ENCODE measurements at places on chromosomes 11 and 22.

DNA sequence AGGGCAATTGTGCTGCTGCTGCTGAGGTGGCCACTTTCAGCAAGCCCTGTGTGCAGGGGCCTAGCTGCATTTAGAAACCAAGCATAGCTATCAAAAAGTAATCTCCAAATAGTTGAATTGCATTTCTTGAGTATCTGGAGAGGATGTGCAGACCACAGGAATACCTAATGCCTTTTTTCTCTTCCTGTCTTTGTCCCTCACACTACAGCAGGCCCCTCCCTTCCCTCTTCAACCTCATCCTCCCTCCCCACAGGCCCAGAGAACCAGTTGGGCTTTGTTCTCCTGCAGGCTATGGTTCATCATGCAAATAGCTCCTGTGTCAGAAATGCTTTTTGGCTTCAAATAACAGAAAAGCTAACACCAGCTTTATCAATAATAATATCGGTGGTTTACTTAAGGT lies 47.7 kb downstream of the DKK3 start:
- DNase-seq = no peak

DNA sequence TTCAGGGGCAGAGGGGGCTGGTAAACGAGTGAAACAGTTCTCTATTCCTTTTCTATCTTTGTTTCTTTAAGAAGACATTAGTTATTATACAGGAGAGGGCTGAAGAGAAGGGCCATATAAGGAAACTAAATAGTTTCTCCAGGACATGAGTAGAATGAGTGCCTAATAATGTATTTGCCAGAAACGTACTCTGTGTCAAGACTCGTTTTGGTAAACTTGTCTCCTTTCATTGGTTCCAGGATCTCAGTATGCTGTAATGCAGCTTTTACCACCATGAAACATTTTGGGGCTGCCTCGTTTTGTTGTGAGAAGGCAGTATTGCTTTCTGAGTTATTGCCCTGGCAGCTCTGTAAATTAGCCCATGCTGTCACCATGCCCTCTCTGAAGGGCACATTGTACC lies 51.7 kb downstream of the POLD3 start:
- DNase-seq = no peak

- no peak for DNase-seq
Measured at GRCh38 chr22:45972091-45972888, 4.7 kb downstream of the WNT7B start.

DNA sequence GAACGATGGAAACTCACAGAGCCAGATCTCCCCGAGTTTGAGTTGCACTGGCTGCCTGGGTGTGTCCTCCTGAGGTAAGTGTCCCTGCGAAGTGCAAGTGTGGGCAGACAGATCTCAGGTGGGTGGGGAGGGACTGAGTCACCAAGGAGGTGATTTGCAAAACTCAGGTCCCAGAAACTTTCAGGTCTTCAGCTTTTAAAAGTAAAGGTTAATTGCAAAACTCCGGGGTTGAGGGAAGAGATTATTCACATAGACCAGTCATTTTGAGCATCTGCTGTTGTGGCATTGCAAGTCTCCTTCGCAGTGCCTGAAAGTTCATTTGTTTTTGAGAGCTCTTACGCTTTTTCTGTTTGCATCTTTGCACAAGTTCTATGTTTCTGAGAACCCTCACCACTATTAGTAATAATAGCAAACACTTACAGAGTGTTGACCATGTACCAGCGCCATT lies 7.1 kb downstream of the CD44 start:
- peak; percentile 72 for DNase-seq

DNA sequence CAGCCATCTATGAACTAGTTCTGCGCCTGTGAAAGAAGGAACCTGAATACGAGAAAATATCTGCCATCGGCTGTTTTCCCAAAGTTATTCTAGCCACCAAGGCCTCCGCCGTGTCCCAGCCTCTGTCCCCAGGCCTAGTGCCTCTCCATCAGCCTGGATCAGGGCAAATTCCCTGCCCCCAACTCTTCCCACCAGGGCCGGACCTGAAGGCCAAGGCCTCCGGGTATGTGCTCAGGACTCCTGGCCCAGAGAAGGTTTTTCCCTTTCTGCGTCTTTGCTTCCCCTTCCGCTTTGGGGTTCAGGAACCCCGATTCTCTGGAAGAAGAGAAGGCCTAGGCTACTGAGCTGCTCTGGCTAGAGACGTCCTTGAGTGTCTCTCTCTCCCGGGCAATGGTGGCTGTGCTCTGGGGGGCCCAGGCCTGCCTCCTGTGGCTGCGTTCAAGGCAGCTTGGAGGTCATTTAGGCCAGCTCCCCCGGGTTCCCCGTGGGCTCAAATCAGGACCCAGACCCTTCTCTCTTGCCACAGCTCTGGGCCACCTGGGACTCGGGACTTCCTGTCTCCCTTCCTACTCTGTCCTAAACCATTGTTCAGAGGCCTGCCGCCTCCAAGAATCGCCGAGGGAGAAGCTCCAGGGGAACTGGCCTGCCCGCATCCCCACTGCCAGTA lies 1.6 kb downstream of the ALX4 start:
- DNase-seq = no peak

GRCh38 chr11:37511425-37511933 lies 913.4 kb upstream of the RAG2 start:
- DNase-seq = no peak

DNA sequence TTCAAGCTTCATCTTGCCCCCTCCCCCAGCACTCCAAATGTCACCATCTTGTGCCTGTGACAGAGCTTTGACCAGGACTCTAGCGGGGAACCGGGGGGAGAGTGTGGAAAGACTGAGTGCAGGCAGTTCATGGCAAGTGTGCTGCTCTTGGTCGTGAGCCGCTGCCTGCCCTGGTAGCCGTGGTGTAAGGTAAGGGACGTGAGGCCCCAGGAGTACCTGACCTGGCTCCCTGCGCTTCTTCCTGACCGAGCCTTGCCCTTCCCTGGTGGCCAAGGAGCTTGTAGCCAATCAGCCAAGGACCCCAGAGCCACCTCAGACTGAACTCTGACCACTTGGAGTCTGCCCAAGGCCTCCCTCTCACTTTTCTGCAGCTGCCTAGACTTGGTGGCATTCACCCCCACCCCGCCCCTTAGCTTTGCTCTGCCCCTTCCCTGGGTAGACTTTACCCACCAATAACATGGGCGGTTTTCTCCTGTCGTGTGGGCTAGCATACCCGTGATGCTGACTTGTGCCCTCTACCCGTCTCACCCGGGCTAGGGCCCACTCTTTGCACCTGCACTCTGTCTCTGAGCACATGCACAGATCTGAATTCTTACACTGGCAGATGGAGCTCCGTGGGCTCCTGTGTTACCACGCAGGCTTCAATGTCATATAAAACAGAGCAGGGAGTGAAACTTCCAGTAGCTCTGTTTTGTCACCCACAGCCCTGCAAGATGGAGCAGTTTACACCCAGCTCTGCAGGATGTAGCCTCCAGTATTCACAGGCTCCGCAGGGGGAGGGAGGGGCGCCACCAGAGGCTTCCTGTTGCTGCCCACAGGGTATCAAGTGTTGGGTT lies 1.5 kb downstream of the DGKZ start:
- DNase-seq = no peak

DNA sequence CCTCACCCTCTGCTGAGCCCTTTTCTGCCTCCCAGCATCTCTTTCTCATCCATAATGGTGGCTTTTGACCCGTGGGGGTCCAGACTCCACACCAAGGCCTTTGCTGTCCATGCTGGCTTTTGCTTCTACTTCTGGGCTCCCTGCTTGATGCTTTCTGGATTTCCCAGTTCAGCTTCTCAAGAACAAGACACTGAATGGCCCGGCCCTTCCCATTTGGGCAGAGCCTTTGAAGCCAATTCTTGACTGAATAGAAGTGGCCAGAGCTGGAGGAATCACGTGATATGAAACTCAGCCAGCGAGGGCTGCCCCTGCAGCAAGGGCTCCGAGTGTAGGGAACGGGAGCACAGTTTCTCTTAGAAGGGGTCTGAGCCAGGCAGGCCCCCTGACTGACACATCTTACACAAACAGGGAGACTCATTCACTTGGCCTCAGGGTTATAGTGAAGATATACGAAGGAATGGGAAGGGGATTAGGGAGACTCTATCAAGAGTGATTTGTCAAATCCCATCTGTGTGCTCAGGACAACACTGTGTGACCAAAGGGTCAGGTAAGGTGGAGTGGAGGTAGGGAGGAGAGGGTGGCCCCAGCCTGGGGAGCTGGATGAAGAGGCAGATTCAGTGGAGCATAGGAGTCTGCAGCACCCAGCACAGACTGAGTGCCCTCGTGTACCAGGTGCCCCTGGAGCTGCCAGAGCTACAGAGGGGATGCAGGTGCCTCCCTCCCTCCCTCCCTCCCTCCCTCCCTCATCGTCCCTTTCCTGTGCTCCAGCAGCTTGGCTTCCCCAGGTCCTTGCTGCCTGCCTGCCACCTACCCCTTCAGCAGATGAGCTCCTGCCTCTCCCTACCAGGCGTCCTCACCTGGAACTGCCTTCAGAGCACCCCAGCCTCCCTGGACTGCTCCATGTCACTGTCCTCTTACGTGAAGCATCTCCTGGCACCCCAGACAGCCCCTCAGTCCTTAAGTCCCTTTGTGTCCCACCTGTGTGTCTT lies 106.0 kb downstream of the TRIM29 start:
- DNase-seq = no peak

DNA sequence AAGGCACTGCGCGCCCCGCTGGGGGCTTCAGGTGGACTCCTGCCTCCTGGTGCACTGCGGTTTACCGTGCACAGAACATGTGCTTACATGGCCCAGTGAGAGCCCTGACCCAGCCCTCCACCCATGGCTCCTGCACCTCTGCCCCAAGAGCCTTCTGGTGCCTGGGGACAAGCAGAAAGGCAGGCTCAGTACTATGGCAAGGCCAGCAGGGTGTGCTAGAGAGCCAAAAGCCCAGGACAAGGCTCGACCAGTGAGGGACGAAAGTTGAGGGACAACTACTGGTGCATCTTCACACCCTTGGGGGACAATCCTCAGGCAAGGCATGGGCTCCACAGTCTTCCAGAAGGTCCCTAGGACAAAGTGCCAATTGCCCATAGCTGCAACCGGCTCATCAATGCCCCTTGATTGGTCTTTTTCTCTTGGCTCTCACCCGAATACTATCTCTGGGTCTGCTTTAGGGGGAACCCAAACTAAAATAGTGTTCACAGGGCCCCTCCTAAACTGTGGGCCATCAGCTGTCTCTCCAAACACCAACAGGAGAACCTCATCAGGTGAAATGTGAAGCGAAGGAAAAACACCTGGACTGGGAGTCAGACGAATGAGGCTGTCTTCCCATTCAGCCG lies 13.5 kb downstream of the PGA5 start:
- peak; percentile 43 for DNase-seq

DNA sequence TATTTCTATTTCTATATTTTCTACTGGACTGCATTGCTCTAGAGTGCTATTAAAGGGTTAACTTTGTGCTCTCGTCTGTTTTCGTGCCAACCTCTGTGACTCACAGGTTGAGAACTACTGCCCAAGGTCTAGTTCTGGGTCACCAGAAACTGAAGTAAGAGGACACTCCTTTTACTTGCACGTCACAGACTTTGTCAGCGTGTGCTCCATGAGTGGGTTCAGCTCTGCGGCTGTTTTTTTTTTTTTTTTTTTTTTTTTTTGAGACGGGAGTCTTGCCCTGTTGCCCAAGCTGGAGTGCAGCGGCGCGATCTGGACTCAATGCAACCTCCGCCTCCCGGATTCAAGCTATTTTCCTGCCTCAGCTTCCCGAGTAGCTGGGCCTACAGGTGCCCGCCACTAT lies 49.8 kb downstream of the CLMP start:
- DNase-seq = no peak

DNA sequence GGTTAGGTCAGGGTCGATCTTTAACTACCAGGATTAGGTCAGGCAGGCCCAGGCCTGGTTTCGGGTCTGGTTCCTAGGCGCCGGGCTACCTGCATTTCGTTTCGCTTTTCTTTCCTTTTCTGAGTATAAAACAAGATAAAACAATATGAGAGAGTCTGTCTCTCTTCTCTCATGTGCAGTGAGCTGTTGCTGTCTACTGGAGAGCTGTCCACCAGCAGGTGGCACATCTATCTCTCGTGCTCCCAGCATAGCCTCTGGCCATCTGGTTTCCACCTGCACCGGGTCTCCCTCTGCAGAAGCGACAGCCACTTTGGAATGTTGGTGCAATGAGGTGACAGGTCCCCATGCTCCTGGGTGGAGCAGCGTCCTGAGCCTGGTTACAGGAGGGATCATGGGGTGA lies 27.6 kb downstream of the RIBC2 start:
- DNase-seq = no peak

DNA sequence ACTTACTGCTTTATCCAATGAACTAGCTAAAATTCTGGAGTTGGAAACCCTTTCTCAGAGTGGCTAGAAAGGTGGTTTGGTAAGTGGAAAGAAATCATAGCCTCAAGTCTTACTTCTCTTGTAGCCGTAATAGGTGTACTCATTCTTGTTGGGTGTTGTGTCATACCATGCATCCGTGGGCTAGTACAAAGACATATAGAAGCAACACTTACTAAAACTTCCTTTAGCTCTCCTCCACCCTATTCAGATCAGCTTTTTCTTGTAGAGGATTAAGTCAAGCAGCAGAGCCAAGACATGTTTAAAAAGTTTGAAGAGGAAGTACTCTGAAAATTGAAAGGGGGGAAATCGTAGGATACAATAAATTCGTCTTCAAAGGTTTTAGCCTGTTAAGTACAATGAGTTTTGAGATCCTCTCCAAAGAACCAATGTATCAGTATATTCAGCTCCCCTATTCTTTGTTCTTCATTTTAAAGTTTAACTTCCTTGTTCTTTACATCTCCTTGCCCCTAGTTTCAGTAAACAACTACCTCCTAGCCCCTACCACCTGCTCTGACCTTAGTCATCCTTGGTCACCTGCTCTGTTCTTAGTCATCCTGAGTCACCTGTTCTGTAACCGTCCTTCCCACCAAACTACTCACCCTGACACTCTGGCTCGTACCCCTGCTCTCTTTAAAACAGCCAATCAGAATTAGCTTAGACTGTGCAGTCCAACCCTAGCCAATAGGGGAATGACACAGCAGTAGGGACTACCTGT lies 62.1 kb upstream of the DEUP1 start:
- DNase-seq = no peak

- DNase-seq = no peak
Measured at GRCh38 chr11:23205156-23205871, 345.0 kb upstream of the CCDC179 start.

GRCh38 chr11:64859542-64860414 lies 15.3 kb upstream of the CDC42BPG start:
- DNase-seq = peak; percentile 44

GRCh38 chr11:21056644-21057043 lies 387.3 kb downstream of the NELL1 start:
- DNase-seq = no peak

- DNase-seq = no peak
Measured at GRCh38 chr11:65482306-65482850, 16.5 kb upstream of the MALAT1 start.

Data from stimulated activated CD8-positive, alpha-beta memory T cell treated with anti-CD3 and anti-CD28 coated beads, Interleukin-2, amount 100 ng/mL, for 48 hours (primary cell).